ENCODE measurements at places on chromosomes 11 and 22. TPM values are rescaled to one million over a fixed set of nuclear protein-coding genes. Genes with fewer than 3 reads are reported as not detected.

GRCh38 chr22:49600891-49601431 lies 226.7 kb downstream of the BRD1 start:
- DNase-seq, result no peak

- DNase-seq, result no peak
Observed at GRCh38 chr22:28949788-28950187, 66.4 kb downstream of the ZNRF3 start.

DNA sequence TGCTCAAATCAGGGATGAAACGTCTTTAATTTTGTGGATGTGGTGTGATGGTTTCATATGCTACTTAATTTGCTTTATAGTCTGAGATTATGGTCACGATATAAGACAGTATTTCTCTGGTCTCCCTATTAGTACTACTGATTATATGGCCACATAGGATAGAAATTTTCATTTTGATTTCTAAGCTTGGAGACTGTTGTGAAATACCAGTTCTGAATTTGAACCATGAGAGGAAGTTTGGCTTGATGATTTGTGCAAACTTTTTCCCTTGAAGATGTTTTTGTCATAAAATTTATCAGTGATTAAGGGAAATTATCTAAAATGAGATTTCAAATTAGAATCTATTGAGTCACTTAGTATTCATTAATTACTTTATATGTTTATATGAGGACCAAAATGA lies 2.7 kb downstream of the RNF169 start:
- DNase-seq, result no peak

The CD248 gene
- total RNA-seq, result 4.8 TPM

The OR4A47 gene
- total RNA-seq, result not detected

GRCh38 chr11:62399878-62400266 lies 19.0 kb upstream of the SCGB1A1 start:
- no peak for DNase-seq

- DNase-seq, result no peak
Observed at GRCh38 chr22:21921729-21922128, 30.9 kb downstream of the PPM1F start.

GRCh38 chr11:28153586-28153985 lies 45.4 kb downstream of the METTL15 start:
- DNase-seq, result no peak

Measured in neural crest cell (in vitro differentiated cells).